A375 (cell line): ENCODE measurements at places on chromosomes 16 and 17. TPM values are rescaled to one million over a fixed set of nuclear protein-coding genes. Genes with fewer than 3 reads are reported as not detected.

TBCD gene
- 19.8 and 27.4 TPM in 2 replicates for total RNA-seq

KRT39 gene
- total RNA-seq, result not detected in 2 replicates

KREMEN2 gene
- 2.4 and 4.1 TPM in 2 replicates for total RNA-seq

CCL4L2 gene
- total RNA-seq, result not detected in 2 replicates

UMOD gene
- total RNA-seq, result not detected in 2 replicates

ARHGAP27 gene
- 8.9 and 13.4 TPM in 2 replicates for total RNA-seq

KLHL10 gene
- total RNA-seq, result not detected in 2 replicates

ZG16B gene
- 0.45 TPM in 1 of 2 replicates, not detected in the other for total RNA-seq

OR2C1 gene
- not detected in 2 replicates for total RNA-seq
